ENCODE measurements at places on chromosomes 1 and 21. TPM values are rescaled to one million over a fixed set of nuclear protein-coding genes. Genes with fewer than 3 reads are reported as not detected.

Gene S100A1
- total RNA-seq = not detected

Gene CHODL
- total RNA-seq = not detected

Gene GJA9
- not detected for total RNA-seq

Gene JAM2
- total RNA-seq = 54.1 TPM

Gene LRRN2
- total RNA-seq = 6.5 TPM

Gene CFHR2
- not detected for total RNA-seq

Gene ATP1B1
- 3.5 TPM for total RNA-seq

Gene PLPP3
- 87.7 TPM for total RNA-seq

Gene SYNJ1
- total RNA-seq = 12.1 TPM

Gene DCDC2B
- not detected for total RNA-seq

Gene FCER1A
- total RNA-seq = not detected

Gene RXFP4
- not detected for total RNA-seq

Gene BEND5
- 3.4 TPM for total RNA-seq

Gene OR10Z1
- total RNA-seq = not detected

Gene PLA2G4A
- 0.75 TPM for total RNA-seq

Gene LCE2B
- not detected for total RNA-seq

Gene FNDC7
- total RNA-seq = not detected

Gene LRRC53
- total RNA-seq = not detected

Gene HSD3B2
- 9.9 TPM for total RNA-seq

Gene RPRD2
- 13.7 TPM for total RNA-seq

Gene KCNK2
- total RNA-seq = 0.85 TPM

Gene AK5
- not detected for total RNA-seq

Gene MSH4
- total RNA-seq = not detected

Gene ANGPTL3
- total RNA-seq = not detected

Gene GPR153
- 24.3 TPM for total RNA-seq

Gene TDRD5
- total RNA-seq = not detected

Gene POLR3GL
- total RNA-seq = 22.9 TPM

Gene TMPRSS3
- total RNA-seq = not detected

Gene PUSL1
- total RNA-seq = 28.3 TPM

Gene GJB5
- total RNA-seq = not detected

Gene ATF3
- total RNA-seq = 79.1 TPM

Gene TTC22
- total RNA-seq = not detected

Gene C8A
- total RNA-seq = 0.21 TPM

Gene CFHR1
- 16.0 TPM for total RNA-seq

Gene PLPPR5
- not detected for total RNA-seq

Gene USP48
- total RNA-seq = 41.3 TPM

Gene ORC1
- total RNA-seq = not detected

Gene ACTN2
- total RNA-seq = 10.5 TPM

Gene RPTN
- not detected for total RNA-seq

Gene NIPAL3
- total RNA-seq = 73.9 TPM

Gene ATP6V1G3
- total RNA-seq = not detected

Gene FAM167B
- total RNA-seq = 26.1 TPM

Gene AKNAD1
- total RNA-seq = not detected

Gene FCRL5
- not detected for total RNA-seq

Gene UQCRHL
- total RNA-seq = not detected

Gene PCBP3
- total RNA-seq = not detected

Gene PGBD5
- total RNA-seq = not detected

Gene TMCO2
- not detected for total RNA-seq

Gene S100A7
- total RNA-seq = not detected

Gene TEDDM1
- not detected for total RNA-seq

Gene GNAT2
- not detected for total RNA-seq

Gene RAB42
- total RNA-seq = not detected
